IPS DF 6.9 (cell line): ENCODE measurements at places on chromosomes 12 and 14.

DNA sequence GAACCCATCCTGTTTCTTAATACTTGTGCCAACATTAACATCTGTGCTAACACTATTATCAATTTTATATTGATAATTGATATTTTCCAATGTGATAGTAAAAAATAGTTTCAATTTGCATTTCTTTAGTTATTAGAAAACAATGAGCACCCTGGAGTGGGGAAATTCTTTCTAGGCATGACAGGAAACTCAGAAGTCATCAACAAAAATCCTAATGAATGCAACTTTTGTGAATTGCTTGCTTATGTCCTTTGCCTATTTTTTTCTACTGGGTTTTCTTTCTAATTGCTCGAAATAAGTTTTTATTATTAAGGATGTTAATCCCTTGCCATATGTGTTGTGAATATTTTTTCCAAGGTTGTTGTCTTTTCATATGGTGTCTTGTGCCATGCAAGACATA, 18.1 kb upstream of the WDR20 start:
- DNase-seq = no peak
- H3K36me3 ChIP-seq = peaks cover 2% of the 10 kb centered on the region; the same call in 1 of the 2 replicates
- H3K27me3 ChIP-seq = no peaks in the 10 kb centered on the region
- no peak overlapping the region for H3K4me3 ChIP-seq

DNA sequence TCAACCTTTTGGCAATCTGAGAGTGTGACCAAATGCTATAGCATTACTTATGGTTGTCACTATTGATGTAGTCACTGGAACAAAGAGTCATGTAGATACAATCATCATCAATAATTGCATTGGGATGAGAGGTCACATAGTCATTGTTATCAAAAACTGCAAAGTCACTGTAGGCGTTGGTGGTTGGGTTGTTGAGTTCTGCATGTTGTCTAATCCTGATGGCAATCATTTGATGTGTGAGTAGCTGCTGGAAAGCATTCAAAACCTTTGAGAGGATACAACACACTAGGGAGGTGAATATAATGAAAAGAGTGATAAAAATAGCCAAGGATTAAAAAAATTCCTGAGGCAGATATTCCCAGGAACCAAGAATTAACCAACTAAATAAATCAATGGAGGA, 214.7 kb upstream of the SYT10 start:
- H3K4me3 ChIP-seq = no peak overlapping the region
- no peaks in the 10 kb centered on the region for H3K27me3 ChIP-seq
- H3K27ac ChIP-seq = no peak overlapping the region
- no peak for DNase-seq

DNA sequence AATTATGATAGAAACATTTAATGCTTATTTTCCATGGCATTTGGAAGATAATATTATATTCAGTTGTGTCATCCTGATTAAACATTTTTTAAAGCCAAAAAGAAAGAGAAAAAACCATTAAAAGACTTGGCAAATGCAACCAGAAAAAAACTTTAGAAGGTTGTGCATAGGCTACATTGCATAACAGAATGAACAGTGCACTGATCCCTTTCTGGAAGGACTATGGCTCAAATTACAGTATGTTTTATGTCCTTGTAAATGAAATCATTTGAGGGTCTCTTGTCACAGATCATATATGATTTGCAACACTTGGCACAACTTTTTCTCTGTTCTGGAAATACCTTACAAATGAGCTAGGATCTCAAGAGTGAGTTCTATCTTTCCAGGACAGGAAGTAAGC, 275.2 kb upstream of the FLRT2 start:
- no peaks in the 10 kb centered on the region for H3K27me3 ChIP-seq
- DNase-seq = no peak
- no peaks in the 10 kb centered on the region for H3K4me1 ChIP-seq

GRCh38 chr14:30648471-30648870, 26.4 kb downstream of the SCFD1 start:
- H3K36me3 ChIP-seq = no peaks in the 10 kb centered on the region; the same call in 1 of the 2 replicates
- no peak overlapping the region for H3K4me3 ChIP-seq
- no peaks in the 10 kb centered on the region for H3K27me3 ChIP-seq
- DNase-seq = no peak
- no peaks in the 10 kb centered on the region for H3K4me1 ChIP-seq

GRCh38 chr14:97361958-97362357, 564.8 kb downstream of the VRK1 start:
- H3K4me3 ChIP-seq = no peak overlapping the region
- H3K4me1 ChIP-seq = no peaks in the 10 kb centered on the region
- H3K36me3 ChIP-seq = no peaks in the 10 kb centered on the region
- no peaks in the 10 kb centered on the region for H3K27me3 ChIP-seq
- no peak overlapping the region for H3K27ac ChIP-seq
- DNase-seq = no peak

GRCh38 chr14:104877806-104878550, 12.9 kb downstream of the CEP170B start:
- H3K27ac ChIP-seq = no peak overlapping the region
- no peak overlapping the region for H3K4me3 ChIP-seq
- H3K27me3 ChIP-seq = no peaks in the 10 kb centered on the region
- peaks cover 11% of the 10 kb centered on the region for H3K36me3 ChIP-seq

DNA sequence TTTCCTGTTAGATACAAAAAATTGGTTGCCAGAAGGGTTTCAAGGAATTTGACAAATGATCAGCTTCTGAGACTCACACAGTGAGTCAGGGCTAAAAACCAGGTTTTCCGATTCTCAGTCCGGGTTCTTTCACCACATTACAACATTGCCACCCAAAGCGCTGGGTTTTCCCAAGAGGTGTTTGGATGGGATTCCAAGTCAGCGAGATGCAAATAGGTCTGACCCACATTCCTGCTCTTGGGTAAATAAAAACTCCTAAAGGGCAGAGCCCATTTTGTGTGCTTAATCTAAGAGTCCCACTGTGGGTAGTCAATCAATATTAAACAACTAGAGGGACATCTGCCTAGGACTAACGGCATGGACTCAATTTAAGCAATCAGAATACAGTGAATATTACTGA, 5.4 kb upstream of the RIC8B start:
- H3K36me3 ChIP-seq = no peaks in the 10 kb centered on the region
- H3K27me3 ChIP-seq = no peaks in the 10 kb centered on the region
- H3K4me1 ChIP-seq = peaks cover 11% of the 10 kb centered on the region; the same call in 1 of the 2 replicates
- no peak overlapping the region for H3K4me3 ChIP-seq
- no peak overlapping the region for H3K27ac ChIP-seq

- H3K27me3 ChIP-seq = no peaks in the 10 kb centered on the region
- no peak overlapping the region for H3K4me3 ChIP-seq
- no peaks in the 10 kb centered on the region for H3K36me3 ChIP-seq
- no peaks in the 10 kb centered on the region for H3K4me1 ChIP-seq
These were observed 388.7 kb downstream of the TMEM117 start for GRCh38 chr12:44224399-44225148.

DNA sequence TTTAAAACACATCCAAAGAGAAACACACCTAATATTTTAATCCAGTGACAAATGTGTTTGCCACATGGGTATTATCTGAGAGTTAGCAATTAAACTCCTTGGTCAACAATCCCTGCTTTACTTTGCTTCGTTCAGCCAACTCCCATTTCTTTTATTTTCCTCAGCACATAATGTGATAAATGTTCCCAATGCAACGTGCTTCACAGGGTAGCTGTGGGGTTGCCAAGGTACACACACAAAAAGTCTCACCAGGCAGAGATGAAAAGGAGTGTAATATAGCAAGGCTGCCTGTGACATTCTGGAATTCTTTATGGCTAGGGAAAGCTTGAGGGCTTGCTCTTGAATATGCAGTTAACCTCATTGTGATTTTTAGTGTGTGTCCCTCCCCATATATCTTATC, 208.0 kb upstream of the DIO2 start:
- H3K27ac ChIP-seq = no peak overlapping the region
- no peaks in the 10 kb centered on the region for H3K36me3 ChIP-seq
- no peaks in the 10 kb centered on the region for H3K27me3 ChIP-seq
- DNase-seq = no peak
- no peaks in the 10 kb centered on the region for H3K4me1 ChIP-seq

- no peaks in the 10 kb centered on the region for H3K36me3 ChIP-seq
- H3K27ac ChIP-seq = no peak overlapping the region
- no peak overlapping the region for H3K4me3 ChIP-seq
- DNase-seq = no peak
- H3K27me3 ChIP-seq = no peaks in the 10 kb centered on the region
These were observed 60.7 kb upstream of the TBX3 start for GRCh38 chr12:114744691-114745090.

DNA sequence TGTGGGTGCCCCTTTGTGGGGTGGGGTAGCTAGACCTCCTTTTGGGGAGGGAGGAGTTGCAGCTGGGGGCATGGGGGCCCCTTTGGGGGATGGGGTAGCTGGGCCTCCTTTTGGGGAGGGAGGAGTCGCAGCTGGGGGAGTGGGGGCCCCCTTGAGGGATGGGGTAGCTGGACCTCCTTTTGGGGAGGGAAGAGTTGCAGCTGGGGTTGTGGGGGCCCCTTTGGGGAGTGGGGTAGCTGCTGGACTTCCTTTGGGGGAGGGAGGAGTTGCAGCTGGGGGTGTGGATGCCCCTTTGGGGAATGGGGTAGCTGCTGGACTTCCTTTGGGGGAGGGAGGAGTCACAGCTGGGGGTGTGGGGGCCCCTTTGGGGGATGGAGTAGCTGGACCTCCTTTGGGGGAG, 7.0 kb downstream of the NACA start:
- peaks cover 33% of the 10 kb centered on the region for H3K36me3 ChIP-seq
- peaks cover 3% of the 10 kb centered on the region; the same call in 1 of the 2 replicates for H3K4me1 ChIP-seq
- no peak for DNase-seq
- no peak overlapping the region for H3K4me3 ChIP-seq
- H3K27me3 ChIP-seq = no peaks in the 10 kb centered on the region

GRCh38 chr12:107634530-107634929, 51.1 kb upstream of the PWP1 start:
- H3K4me1 ChIP-seq = peaks cover 2% of the 10 kb centered on the region; the same call in 1 of the 2 replicates
- no peaks in the 10 kb centered on the region for H3K36me3 ChIP-seq
- no peak for DNase-seq
- no peak overlapping the region for H3K27ac ChIP-seq

DNA sequence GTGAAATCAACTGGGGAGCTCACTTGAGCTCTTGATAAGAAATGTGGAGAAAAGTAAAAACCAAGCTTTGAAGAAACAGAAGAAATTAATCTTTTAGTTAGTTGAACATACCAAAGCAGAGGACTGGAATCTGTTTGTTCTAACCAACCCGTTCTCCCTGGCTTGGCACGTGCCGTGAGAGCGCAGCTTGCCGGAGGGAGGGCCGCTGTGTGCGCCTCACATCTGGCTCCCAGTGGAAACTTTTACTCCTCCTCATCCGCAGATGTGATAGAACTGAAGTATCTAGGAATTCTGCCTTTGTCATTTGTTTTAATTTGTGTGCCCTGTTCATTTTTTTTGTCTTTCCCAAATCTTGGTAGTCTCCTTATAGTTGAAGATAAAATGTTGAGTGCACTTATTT, 64.9 kb downstream of the DDX51 start:
- H3K36me3 ChIP-seq = peaks cover 14% of the 10 kb centered on the region
- DNase-seq = no peak
- H3K27me3 ChIP-seq = no peaks in the 10 kb centered on the region
- no peak overlapping the region for H3K27ac ChIP-seq
- H3K4me3 ChIP-seq = no peak overlapping the region

DNA sequence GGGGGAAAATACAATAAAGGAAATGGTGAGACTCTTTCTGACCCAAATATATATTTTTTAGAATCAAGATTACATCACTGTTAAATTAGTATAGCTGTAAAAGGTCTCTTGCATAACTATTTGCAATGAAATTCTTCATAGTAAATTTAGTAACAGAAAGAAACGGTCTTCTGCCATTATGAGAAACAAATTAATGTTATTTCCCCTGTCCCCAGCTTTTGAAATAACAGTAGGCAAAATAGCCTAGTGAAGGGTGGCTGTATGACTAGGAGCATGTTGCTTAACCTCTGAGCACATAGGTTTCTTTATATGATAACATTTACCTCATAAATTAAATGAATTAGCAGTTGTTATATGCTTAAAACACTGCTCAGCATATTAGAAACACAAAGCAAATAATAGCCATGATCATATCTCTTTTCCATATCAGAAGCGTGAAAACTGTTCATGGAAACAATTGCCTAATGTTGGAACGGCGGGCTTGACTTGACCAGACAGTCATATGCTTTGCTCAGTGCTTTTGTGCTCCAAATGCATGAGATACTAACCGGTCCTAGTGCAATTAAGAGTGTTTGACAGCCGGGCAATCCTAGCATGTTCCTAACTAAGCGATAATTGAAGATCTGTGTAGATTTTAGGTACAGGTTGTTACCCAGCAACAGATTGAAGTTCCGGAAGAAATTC, 24.0 kb downstream of the BHLHE41 start:
- H3K27me3 ChIP-seq = no peaks in the 10 kb centered on the region
- H3K4me3 ChIP-seq = no peak overlapping the region
- H3K4me1 ChIP-seq = no peaks in the 10 kb centered on the region
- DNase-seq = no peak

DNA sequence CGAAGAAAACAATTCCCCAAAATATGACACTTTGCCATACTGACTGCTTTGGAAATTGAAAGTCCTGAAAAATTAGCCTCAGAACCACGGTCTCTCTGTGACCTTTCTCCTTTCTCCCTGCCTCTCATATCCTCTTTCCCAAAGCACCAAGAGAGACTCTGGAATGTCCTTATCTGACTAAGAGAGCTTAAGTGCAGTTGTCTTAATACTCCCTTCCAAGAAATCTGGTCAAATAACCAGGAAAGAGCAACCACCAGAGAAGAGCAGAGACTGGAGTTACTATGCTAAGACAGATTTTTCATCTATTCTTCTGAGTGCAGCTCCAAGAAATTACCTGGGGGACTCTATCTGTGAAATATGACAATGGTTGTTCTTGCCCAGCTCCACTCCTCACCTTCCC, 10.5 kb upstream of the BTG1 start:
- H3K4me1 ChIP-seq = no peaks in the 10 kb centered on the region
- no peak overlapping the region for H3K27ac ChIP-seq
- no peaks in the 10 kb centered on the region for H3K27me3 ChIP-seq
- no peak for DNase-seq
- H3K36me3 ChIP-seq = no peaks in the 10 kb centered on the region
- H3K4me3 ChIP-seq = no peak overlapping the region

DNA sequence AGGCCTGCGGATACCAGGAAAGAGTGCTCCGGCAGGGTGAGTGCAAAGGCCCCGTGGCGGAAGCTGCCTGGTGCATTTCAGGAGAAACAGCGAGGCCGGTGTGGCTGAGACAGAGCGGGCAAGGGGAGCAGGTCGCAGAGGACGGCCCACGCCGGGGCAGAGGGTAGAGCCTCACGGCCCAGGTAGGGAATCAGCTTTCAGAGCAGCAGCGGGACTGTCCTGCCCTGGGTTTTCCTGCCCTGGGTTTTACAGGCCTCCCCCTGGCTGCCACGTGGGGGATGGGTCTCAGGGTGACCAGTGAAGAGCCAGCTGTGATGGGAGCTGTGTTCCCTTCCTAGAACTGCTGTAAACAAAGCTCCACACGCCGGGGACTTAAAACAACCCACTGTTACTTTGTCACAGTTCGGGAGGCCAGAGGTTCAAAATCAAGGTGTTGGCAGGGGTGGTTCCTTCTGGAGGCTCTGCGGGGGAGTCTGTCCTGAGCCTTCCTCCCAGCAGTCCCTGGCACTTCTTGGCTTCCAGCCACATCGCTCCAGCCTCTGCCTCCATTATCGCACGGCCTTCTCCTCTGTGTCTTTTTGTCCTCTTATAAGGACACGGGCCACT, 10.4 kb downstream of the NCOR2 start:
- no peak overlapping the region for H3K4me3 ChIP-seq
- no peaks in the 10 kb centered on the region for H3K36me3 ChIP-seq
- no peak for DNase-seq
- H3K4me1 ChIP-seq = peaks cover 10% of the 10 kb centered on the region
- no peaks in the 10 kb centered on the region for H3K27me3 ChIP-seq
